ENCODE measurements at places on chromosomes 12 and 14. TPM values are rescaled to one million over a fixed set of nuclear protein-coding genes. Genes with fewer than 3 reads are reported as not detected.

- no peaks in the 10 kb centered on the region for H3K36me3 ChIP-seq
- DNase-seq, result no peak
- peak overlapping the region; percentile 20 for H3K27ac ChIP-seq
These were observed 597 bp upstream of the GLTP start for GRCh38 chr12:109880938-109881337.

- no peaks in the 10 kb centered on the region for H3K4me1 ChIP-seq
- no peak overlapping the region for H3K4me3 ChIP-seq
- no peak for DNase-seq
- no peak overlapping the region for H3K27ac ChIP-seq
- H3K27me3 ChIP-seq, result no peaks in the 10 kb centered on the region
- no peaks in the 10 kb centered on the region for H3K36me3 ChIP-seq
These were observed 102.9 kb downstream of the ADCK1 start for GRCh38 chr14:77902811-77903210.

DNA sequence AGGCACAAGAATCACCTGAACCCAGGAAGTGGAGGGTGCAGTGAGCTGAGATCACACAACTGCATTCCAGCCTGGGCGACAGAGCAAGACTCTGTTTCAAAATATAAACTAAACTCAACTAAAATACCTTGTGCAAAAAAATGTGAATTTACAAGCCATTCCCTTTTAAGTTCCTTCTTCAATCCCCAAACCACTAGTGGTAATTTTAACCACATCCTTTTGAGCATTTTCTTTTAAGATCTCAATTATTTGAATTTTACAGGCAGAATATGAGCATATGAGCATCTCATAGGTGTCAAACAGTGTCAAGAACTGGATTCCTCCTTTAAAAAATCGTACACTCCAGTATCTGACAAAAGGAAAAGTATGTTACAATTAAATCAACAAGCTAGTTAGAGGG is 57.0 kb upstream of the NPFF start:
- H3K36me3 ChIP-seq, result no peaks in the 10 kb centered on the region
- H3K4me1 ChIP-seq, result peaks cover 33% of the 10 kb centered on the region
- no peak for DNase-seq
- no peak overlapping the region for H3K27ac ChIP-seq
- H3K27me3 ChIP-seq, result no peaks in the 10 kb centered on the region

- H3K36me3 ChIP-seq, result no peaks in the 10 kb centered on the region
- H3K4me3 ChIP-seq, result no peak overlapping the region
- H3K27ac ChIP-seq, result no peak overlapping the region
- no peaks in the 10 kb centered on the region for H3K27me3 ChIP-seq
These were observed 270.1 kb downstream of the ZFP36L1 start for GRCh38 chr14:68522510-68523325.

- no peak for DNase-seq
- H3K4me3 ChIP-seq, result no peak overlapping the region
- H3K4me1 ChIP-seq, result peaks cover 35% of the 10 kb centered on the region
- no peaks in the 10 kb centered on the region for H3K36me3 ChIP-seq
- H3K27ac ChIP-seq, result no peak overlapping the region
These were observed 13.1 kb downstream of the KRT85 start for GRCh38 chr12:52354200-52354599.

DNA sequence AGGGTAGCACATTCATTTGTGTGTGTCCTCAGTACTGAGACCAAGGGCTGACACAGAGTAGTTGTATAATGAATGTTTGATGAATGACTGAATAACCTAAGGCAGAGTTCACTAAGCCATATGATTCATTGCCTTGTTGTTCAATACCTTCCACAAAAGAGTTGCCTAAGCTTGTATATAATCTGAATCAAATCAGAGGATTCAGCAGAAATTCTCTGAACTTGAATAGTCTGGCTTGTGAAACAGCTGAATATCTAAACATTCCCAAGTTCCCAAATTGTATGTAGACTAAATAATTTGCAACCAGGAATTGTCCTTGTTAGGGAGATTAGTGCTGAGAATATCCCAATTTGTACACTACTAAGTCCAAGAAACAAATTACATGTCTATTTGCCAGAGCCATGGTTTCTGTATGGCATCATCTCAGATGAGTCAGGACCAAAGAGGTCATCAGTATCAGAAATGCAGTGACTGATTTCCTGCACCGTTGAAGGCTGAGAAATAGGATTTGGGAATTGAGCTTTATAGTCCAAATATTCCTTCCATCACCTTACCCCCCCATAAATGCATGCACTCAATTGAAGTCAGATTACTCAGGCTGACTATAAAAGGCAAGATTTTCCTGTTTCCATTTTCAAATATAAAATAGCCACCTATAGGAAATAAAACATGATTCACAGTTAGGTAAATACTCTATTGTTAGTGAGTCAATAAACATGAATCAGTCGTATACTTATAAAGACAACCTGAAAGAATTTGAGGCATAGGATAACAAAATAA is 168.7 kb downstream of the PHLDA1 start:
- no peaks in the 10 kb centered on the region for H3K4me1 ChIP-seq
- H3K36me3 ChIP-seq, result no peaks in the 10 kb centered on the region
- no peak for DNase-seq
- H3K4me3 ChIP-seq, result no peak overlapping the region
- no peaks in the 10 kb centered on the region for H3K27me3 ChIP-seq

GRCh38 chr12:29589851-29590250 is 92.4 kb upstream of the OVCH1 start:
- no peaks in the 10 kb centered on the region for H3K27me3 ChIP-seq
- H3K36me3 ChIP-seq, result no peaks in the 10 kb centered on the region
- no peak overlapping the region for H3K4me3 ChIP-seq
- H3K27ac ChIP-seq, result no peak overlapping the region
- no peaks in the 10 kb centered on the region for H3K4me1 ChIP-seq
- no peak for DNase-seq

DNA sequence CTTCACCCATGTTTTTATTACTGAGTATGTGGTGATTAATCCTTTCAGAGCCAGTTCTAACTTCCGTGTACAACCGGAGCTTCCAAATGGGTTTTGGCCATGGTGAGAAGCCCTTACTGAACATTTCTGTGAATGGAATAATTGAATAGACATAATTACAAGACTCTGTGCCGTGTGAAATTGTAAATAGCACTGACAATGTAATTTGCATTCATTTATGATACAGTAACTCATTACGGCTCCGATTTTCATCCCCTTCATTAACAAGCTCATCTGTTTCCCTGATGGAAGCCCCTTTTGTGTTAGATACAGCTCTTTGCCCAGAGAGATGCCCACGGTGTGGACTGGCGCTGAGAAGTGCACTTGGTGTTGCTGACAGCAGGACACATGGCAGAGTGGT is 891.0 kb downstream of the AACS start:
- no peaks in the 10 kb centered on the region for H3K36me3 ChIP-seq
- no peaks in the 10 kb centered on the region for H3K4me1 ChIP-seq
- H3K4me3 ChIP-seq, result no peak overlapping the region

The HOXC10 gene
- not detected for polyA plus RNA-seq

Data from CD8-positive, alpha-beta memory T cell (primary cell).